ENCODE measurements at places on chromosomes 5 and 9.

- DNase-seq, result no peak
Observed at GRCh38 chr5:155004138-155004744, 9.3 kb upstream of the KIF4B start.

DNA sequence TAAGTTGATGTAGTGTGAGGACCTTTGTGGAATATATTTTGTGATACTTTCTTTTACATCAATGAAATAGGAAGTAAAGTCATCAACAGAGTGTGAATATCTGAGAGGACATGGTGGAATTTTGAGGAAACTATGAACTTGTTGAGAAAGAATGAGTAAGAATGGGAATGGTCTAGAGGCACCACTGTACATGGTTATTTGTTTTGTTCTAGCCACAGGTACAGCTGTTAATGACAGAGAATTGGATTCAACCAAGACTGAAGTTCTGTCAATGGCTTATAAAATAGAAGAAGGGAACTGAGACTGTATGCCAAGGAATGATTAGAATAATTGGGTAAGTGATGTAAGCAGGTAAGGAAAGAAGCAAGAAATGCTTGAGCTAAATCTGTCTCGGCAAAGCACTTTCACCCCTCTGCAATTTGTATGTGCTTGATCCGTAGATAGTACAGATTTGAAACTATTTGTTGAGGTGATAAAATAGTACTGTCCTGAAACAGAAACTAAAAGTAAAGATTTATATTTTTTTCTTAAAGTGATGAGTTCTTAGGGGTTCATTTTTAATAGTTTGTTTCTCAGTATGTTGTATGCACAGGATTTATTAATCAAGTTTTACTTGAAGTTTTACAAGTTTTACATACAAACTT is 468.8 kb upstream of the SMC2 start:
- DNase-seq, result no peak

DNA sequence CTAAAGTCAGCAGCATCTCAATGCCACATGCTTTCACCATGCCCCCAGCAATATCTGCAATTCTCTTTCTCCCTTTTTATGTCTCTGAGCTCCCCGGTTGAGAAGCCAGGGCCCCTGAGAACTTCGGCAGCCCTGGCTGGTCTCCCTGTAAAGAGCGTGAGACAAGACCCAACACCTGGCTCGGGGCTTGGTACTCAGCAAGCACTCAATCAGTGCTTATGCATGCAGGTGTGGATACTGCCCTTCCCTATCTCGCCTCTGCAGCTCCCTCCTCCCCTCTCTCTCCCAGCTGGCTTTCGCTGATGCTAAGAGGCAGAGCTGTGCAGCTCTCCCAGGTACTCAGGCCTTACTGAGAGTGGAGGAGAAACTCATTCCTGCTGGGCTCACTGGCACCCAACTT is 41.7 kb upstream of the AKNA start:
- DNase-seq, result no peak

- DNase-seq, result no peak
Observed at GRCh38 chr5:154221371-154221896, 30.9 kb downstream of the GALNT10 start.

DNA sequence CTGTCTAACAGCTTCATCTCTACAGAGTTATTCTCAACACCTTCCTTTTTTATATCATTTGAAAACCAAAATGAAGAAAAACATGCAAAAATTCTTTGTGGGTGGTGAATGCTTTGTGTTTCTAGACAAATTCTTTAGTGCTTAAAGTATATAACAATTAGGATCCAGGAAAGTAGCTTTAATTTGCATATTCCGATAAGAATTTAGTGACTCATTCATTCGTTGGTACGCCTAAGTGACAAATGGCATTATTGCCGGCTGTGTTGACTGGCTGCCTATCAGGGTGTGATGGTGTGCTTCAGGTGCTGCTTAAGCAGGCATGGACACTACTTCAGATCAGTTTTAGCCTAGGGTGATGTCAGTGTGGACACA is 35.2 kb downstream of the LMNB1 start:
- DNase-seq, result no peak

All from GM12892 (cell line).